Activated naive CD4-positive, alpha-beta T cell treated with Interleukin-2 at 50 U/mL for 16 hours (primary cell): ENCODE measurements at places on chromosomes 7 and 10.

- no peak for DNase-seq
Observed at GRCh38 chr7:102326157-102326889, 29.9 kb downstream of the SPDYE6 start.

GRCh38 chr10:59557642-59558041, 152.0 kb downstream of the SLC16A9 start:
- no peak for DNase-seq

- no peak for DNase-seq
Observed at GRCh38 chr7:106216517-106216922, 68.3 kb downstream of the NAMPT start.

DNA sequence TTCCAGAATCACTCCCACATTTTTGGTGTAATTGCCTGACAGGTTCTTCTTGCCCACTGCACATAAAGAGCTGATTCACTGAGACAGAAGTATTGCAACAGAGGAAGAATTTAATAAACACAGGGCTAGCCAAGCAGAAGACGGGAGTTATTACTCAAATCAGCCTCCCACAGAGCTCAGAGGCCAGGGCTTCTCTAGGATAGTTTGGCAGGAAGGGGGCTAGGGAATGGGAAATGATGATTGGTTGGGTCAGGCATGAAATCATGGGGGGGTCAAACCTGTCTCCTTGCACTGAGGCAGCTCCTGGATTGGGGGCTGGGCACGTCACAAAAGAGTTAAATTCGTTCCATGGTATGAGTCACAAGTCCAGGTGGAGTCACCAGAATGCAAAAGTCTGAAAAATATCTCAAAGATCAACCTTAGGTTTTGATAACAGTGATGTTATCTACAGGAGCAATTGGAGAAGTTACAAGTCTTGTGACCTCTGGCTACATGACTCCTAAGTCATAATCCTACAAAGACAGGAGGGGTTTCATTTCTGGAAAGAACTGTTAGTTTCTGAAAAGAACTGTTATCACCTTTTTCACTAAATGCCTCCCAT, 30.2 kb upstream of the ERCC6 start:
- no peak for DNase-seq
